Activated CD4-positive, alpha-beta T cell treated with anti-CD3 and anti-CD28 coated beads, Interleukin-2, amount 10 ng/mL, durations not matched to agents 7 days and 5 days (primary cell): ENCODE measurements at places on chromosomes 6 and 20. TPM values are rescaled to one million over a fixed set of nuclear protein-coding genes. Genes with fewer than 3 reads are reported as not detected.

DNA sequence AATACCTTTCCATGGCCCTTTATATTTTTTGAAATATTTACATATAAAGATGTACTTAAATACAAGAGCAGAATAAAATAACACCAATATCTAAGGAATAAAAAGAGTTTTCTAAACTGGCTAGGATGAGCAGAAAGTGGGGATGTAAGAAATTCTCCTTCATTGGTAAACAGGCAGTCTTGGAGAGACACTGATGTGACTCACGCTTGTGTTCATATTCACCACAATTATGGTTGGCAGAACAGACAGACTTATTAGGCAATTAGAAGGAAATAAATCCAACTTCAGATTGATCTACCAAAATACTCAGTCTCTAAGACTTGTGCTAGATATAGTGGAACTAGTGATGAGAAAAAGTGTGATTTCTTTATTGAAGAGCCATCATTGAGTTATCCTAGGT, 463.7 kb downstream of the CDC5L start:
- no peak for DNase-seq

- DNase-seq = peak; percentile 76
These were observed 42.1 kb upstream of the BTN3A2 start for GRCh38 chr6:26322645-26323482.

GRCh38 chr6:139591075-139591865, 216.8 kb upstream of the CITED2 start:
- DNase-seq = no peak

Gene EPHA7
- total RNA-seq = not detected

DNA sequence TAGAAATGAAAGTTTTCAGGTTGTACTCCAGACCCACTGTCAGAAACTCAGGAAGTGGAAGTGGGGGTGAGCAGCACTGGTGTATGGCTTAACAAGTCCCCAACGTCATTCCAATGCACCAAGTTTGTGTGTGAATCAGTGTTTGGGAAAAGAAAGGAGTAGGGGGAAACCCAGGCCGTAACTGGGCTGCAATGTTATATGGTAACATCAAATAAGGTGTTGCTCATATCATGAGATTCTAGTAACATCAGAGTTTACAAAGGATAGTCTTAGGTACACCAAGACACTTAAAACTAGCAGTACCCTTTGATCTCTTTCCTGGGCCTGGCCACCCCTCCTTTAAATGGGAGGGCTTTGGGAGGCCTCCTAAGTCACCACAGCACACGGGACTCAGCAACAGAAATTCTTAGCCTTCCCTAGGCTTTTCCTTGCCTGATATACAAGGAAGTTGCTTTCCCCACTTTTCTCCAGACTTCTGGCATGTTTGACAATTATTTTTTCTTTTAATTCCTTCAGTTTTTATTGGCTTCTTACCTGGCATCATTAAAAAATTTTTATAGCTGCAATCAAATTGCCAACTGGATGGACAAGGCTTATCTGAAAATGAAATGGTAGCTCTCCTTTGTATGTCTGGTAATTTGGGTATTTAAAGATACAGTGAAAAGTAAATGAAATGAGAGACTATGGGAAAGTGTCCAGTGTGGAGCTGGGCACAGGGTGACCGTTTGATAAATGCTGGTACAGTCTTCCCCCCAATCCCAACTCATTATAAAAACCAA, 15.1 kb downstream of the E2F3 start:
- no peak for DNase-seq

Gene SLC35B2
- 30.1 TPM for total RNA-seq

- DNase-seq = no peak
These were observed 8.2 kb downstream of the SLC17A2 start for GRCh38 chr6:25922301-25922700.

GRCh38 chr6:165605901-165606739, 56.9 kb downstream of the PDE10A start:
- no peak for DNase-seq

DNA sequence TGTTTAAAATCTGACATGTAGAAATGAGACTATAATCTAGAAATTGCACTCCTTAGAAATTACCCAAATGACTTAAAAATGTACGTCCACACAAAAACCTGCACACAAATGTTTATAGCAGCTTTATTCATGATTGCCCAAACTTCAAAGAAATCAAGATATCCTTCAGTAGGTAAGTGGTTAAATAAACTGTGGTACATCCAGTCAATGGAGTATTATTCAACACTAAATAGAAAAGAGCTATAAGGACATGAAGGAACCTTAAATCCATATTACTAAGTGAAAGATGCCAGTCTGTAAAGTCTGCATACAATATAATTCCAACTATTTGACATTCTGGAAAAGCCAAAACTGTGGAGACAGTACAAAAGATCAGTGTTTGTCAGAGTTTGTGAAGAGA, 513.4 kb downstream of the PKHD1 start:
- no peak for DNase-seq

DNA sequence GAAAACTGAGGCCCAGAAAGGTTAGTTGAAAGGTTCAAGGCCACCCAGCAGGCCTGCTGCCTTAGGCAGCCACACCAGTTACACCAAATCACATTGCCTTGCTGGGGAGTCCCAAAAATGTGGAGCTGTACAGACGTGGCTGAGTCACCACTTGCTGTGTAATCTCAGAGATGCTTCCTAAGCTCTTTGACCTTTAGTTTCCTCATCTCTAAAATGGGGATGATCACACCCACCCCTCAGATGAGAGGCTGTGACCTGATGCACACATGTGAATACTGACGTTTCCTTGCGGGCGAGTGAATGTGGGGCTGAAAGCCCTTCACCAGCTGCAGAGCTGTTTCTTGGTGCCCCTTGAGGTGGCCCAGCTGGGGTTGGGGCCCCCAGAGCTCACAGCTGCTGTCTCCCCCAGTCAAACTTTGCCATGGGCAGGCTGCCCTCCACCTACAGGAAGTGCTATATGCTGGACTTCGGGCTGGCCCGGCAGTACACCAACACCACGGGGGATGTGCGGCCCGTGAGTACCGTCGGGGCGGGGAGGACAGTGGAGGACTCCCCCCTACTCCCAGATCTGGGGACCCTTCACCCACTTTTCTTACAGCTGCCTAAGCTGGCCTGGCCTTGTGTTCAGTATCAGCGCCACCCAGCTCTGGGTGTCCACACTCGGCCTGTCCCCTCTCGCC, 11.0 kb downstream of the TTBK1 start:
- no peak for DNase-seq

Gene IER3
- total RNA-seq = 30.5 TPM

Gene GPR6
- total RNA-seq = not detected

DNA sequence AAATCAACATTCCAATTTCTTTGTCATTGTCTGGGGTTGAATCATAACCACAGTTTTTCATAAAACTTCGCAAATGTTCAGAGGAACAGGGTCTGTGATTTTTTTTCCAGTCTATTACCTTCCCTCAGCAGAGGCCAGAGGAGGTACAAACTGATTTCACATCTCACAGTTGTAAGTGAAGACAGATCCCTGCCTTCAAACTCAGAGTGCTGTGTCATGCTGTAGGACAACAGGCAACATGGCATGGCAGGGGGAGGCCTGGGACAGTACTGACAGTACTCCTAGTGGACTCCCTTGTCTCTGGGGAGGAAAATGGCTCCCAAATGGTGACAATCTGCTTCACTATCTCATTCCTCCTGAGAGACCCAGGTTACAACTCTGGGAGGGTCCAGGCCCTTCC, 308.6 kb downstream of the CDC5L start:
- no peak for DNase-seq
